Dorsolateral prefrontal cortex (tissue), 122 donors: ENCODE measurements at places on chromosomes 11 and 22.

DNA sequence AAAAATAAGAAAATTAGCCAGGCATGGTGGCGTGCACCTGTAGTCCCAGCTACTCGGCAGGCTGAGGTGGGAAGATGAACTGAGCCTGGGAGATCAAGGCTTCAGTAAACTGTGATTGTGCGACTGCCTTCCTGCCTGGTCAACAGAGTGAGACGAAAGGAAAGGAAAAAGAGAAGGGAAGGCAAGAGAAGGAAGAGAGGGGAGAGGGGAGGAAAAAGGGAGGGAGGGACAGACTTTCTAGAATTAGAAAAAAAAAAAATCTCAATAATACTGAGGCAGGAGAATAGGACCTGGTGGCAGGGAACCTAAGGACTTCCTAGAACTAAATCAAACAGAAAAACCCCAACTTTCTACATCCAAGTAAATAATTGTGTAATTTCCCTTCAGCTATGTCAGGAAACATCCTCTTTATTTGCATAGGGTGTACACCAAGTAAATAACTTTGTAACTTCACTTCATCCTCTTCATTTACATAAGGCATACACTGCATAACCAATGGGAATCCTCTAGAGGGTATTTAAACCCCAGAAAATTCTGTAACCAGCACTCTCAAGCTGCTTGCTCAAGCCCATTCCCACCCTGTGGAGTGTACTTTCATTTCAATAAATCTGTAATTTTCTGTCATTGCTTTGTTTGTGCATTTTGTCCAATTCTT is 8.7 kb downstream of the SBF2 start:
- no peak for DNase-seq

DNA sequence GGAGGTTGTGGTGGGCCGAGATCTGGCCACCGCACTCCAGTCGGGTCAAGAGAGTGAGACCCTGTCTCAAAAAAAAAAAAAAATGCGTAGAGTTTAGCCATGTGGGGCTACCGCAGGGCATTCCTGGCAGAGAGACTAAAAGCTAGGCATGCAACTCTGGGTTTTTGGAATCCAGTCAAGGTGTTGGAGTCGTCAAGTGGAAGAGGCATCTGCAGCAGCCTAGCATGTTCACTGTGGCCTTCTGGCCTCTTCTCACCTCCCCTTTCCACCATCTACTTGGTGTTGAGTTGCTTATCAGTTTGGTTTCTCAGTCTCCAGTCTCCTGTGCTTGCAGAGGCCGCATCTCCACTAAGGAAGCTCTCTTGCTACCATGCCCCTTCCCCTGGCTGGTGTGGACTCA is 572.5 kb downstream of the NTM start:
- no peak for DNase-seq

DNA sequence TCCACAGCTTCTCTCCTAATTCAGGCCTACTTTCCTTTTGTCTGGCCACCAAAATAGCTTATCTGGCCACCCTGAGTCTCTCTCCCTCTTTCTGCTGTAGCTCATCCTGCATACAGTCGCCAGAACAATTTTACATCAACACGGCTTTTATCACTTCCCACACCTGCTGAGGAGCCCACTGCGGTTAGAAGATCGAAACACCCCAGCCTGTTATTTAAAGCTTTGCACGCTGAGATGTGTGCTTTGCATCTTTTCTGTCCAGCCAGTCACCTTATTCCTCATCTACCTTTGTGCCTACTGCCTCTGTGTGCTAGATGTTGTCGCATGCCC is 96.0 kb downstream of the COMMD9 start:
- no peak for DNase-seq

DNA sequence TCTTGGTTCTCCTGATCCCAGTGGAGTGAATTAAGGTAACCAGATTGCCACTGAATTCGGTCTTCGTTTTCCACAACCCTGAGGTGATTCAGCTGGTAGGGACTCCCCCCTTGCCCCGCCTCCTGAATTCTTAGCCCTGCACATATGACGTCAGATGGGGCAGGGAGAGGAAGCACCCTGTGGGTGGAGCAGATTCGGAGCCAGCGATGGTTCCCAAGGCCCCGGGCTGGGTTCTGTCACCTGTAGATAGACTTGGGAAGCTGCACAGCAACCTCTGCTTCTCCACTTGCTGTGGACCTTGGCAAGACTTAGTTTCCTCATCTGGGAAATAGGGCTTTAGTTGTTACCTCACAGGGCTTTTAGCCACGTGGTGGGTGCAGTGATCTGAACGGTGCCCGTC is 67.8 kb downstream of the CTTN start:
- no peak for DNase-seq

DNA sequence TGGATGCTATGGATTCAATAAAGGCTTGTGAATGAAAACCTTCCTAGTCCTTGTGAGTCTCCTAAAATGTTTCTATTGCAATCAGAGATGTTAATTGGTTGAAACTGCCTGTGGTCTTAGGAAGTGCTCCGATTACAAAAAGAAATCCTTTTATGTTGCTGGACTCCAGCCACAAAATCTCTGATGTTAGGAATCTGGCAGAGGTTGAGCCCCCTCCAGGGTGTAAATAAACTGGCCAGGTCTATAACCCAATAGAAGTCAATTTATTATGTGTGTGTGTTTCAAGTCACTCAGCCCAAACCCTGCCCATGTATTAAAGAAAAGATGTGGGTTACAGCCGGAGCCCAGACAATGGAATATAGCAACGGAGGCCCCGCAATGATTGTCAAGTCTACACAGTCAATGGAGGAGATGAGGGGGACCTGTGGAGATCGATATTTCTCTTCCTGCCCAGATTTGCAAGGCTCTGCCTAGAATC is 218.1 kb upstream of the SORL1-AS1 start:
- no peak for DNase-seq

DNA sequence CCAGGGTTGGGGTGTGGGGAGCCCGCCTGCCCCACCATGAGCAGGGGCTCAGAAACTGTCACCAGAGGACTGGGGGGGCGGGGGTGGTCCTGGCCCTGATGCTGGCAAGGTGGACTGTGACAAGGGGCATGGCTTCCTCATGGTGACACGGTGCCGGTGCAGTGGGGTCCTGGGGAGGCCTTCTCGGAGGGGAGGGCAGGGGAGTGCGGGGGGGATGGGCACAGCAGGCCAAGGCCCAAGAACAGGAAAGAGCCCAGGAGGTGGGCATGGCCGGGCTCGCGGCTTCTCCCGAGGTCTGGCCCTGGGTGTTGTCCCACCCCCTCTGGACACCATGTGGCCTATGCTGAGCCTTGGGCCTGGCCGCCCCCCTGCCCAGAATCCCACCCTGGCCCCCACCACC is 47.2 kb downstream of the MOB2 start:
- DNase-seq, result no peak

GRCh38 chr11:94127638-94128037 is 1.0 kb upstream of the PANX1 start:
- DNase-seq, result no peak

DNA sequence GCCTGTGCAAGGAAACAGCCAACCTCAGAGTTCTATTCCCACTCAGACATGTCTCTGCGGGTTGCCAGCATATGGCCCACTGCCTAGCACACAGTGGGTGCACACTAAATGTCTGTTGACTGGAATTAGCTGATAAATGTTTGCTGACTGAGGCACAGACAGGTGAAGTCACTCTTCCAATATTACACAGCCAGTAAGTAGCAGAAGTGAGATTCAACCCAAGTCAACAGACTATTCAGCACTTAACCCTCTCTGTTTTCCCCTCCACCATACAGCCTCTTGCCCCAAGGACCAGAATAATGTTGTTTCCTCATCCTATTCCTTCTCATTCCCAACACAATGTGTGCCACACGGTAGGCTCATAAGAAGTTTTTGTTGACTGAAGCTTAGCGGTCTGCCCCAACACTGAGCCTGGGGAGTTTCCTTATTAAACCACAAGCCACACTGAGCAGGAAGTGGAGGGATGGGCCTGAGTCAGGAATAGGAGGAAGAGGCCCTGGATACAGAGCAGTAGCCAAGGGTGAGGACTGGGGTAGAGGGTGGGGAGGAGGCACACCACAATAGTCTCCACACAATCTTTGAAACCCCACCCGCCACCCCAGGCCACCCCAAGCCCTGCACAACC is 15.7 kb upstream of the IL10RA start:
- DNase-seq, result no peak

GRCh38 chr11:16252373-16252772 is 104.0 kb downstream of the SOX6 start:
- DNase-seq, result no peak

- no peak for DNase-seq
Observed at GRCh38 chr11:116642481-116642880, 130.3 kb downstream of the BUD13 start.

- DNase-seq, result no peak
Observed at GRCh38 chr11:121024989-121025388, 1.1 kb downstream of the TBCEL start.

DNA sequence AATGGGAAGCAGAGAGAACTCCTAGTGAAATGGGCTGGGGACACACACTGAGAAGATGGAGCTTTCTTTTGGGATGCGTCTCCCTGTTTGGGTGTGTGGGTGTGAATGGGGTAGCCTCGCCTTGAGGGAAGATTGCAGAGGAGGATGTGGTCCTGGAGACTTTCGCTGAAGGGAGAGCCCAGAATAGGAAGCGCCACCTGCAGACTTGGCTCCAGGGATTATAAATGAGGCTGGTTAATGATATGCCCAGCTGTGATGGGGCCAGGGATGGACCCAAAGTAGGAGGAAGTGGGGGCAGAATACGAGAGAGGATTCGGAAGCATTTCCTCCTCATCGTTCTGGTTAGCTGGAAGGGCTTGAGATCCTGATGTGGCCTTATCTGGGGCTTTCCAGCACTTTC is 13.7 kb downstream of the RELT start:
- DNase-seq, result no peak

- no peak for DNase-seq
Observed at GRCh38 chr11:83035070-83035854, 36.4 kb downstream of the RAB30 start.

DNA sequence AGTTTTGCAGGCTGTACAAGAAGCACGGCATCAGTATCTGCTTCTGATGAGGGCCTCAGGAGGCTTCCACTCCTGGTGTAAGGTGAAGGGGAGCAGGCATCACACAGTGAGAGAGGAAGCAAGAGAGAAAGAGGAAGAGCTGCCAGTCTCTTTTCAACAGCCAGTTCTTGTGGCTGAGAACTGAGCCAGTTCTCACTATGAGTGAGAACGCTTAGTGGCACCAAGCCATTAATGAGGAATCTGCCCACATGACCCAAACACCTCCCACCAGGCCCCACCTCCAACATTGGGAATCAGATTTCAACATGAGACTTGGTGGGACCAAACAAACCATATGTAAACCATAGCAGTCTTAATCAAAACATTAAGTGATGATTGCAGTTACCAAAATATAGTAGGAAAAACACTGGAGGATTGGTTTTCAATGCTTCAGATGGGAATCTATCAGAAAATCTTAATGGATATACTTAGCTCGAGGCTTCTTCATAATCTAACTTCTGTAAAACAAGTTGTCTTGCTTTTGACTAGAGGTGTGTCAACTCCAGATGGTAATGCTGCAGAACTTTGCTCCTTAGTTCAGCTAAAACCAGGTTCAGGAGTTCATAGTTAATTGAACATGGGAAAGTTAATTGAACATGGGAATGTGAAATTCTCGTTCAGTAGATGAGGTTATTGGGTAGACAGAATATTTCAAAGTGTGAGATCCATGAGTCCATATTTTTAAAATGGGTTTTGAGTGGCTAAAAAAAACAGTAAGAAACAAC is 12.2 kb downstream of the FAR1 start:
- DNase-seq, result no peak

GRCh38 chr22:43389227-43389836 is 22.5 kb upstream of the MPPED1 start:
- DNase-seq, result no peak
